ENCODE measurements at places on chromosomes 3 and 15. TPM values are rescaled to one million over a fixed set of nuclear protein-coding genes. Genes with fewer than 3 reads are reported as not detected.

- no peak for DNase-seq
Measured at GRCh38 chr15:82697735-82698407, 11.8 kb downstream of the AP3B2 start.

DNA sequence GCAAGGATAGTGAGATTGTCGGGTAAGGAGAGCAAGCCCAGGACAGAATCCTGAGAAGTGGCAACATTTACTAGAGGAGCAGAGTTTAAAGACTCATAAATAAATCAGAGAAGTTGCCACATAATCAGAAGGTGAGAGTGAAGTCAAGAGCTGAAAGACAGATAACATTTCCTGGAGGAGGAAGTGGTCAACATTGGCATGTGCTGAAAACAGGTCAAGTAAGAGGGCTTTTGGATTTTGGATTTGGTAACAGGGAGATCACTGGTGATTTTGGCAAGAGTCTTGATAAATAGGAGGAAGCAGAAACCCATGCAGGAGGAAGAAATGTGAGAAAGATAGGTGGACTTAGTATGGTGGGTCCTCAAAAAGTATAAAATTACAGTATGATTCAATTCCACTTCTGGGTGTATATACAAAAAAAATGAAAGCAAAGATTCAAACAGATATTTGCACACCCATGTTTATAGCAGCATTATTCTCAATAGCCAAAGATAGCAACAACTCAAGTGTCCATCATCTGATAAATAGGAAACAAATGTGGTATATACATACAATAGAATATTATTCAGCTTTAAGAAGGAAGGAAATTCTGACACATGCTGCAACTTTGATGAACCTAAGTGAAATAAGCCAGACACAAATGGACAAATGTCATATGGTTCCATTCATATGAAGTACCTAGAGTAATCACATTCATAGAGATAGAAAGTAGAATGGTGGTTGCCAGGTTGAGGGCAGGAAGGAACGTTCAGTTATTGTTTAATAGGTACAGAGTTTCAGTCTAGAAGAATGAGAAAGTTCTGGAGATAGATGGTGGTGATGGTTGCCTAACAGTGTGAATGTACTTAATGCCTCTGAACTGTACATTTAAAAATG lies 27.3 kb upstream of the MBNL1 start:
- no peak for DNase-seq

DNA sequence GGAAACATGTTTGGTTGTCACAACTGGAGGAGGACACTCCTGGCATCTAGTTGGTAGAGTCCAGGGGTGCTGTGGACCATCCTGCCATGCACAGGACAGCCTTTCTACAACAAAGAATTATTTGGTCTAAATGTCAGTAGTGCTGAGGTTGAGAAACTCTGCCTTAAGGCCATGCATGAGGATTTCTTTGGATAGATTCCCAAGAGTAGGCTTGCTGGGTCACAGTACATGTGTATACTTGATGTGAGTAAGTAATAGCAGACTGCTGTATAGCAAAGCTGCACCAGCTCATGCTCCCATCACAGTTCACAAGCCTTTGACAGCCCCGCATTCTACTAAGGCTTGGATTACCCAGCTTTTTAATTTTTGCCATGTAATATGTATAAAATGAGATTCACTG lies 151.3 kb downstream of the MFSD1 start:
- DNase-seq = no peak

DNA sequence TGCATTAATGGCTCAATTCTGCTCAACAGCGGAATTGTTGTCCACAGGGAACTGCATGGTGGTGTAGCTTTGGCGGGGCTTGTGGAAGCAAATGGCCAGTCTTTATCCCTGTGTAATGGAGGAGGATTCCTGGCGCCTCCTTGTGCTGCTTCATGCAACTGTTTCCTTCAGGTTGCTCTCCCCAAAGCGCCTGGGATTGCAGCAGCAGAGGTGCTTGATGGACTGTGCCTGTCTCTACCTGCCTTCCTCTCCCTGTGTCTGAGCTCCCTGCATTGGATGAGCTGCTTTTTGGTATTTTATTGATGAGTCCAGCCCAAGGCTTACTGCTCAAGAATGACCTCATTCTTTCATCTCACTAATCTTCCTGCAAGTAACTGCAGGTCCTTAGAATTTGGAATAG lies 72.9 kb upstream of the NDN start:
- no peak for DNase-seq

GRCh38 chr15:57996561-57996960 lies 69.0 kb downstream of the ALDH1A2 start:
- peak; percentile 19 for DNase-seq

The ZMYND10 gene
- polyA plus RNA-seq = 32.7 TPM

All from right lung (tissue), 10 donors.